DMS79 treated with DMSO at 0.1 percent for 48 hours (cell line): ENCODE measurements at places on chromosomes 7 and 10.
A peak's percentile ranks its signal among the peaks of the same experiment; 100 is the strongest.

GRCh38 chr7:25240896-25241295 is 12.6 kb upstream of the NPVF start:
- no peak for DNase-seq

DNA sequence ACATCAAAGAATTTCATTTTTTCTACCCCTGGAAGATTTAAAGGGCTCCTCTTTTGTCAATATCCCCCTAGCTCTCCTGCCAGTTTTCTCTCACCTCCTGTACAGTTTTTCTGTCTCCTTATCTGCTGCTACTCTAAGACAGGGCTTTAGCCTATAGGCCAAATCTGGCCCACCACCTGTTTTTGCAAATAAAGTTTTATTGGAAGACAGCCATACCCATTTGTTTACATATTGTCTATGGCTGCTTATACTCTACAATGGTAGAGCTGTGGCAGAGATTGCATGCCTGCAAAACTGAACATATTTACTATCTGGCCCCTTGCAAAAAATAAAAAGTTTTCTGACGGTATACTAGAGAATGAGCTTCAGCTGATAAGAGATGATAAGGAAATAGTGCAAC is 37.4 kb upstream of the GARS1 start:
- DNase-seq = peak; percentile 56

DNA sequence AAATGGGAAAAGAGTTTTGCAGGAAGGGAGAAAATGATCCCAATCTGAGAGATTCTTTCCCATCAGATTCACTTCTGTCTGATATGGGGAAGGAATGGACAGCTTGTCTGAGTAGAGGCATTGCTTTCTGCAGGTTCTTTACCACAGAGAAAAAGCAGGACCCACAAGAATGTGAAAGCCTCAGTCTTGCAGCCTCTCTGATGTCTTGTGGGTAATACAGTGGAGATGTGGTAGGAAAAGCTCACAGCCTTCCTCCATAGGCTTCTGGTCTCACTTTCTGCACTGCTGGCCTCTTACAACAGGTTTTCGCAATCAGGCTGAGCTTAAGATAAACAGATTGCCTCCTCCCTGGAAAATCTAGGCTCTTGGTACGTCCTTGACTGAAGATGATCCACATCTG is 551 bp downstream of the IFIT1 start:
- no peak for DNase-seq

DNA sequence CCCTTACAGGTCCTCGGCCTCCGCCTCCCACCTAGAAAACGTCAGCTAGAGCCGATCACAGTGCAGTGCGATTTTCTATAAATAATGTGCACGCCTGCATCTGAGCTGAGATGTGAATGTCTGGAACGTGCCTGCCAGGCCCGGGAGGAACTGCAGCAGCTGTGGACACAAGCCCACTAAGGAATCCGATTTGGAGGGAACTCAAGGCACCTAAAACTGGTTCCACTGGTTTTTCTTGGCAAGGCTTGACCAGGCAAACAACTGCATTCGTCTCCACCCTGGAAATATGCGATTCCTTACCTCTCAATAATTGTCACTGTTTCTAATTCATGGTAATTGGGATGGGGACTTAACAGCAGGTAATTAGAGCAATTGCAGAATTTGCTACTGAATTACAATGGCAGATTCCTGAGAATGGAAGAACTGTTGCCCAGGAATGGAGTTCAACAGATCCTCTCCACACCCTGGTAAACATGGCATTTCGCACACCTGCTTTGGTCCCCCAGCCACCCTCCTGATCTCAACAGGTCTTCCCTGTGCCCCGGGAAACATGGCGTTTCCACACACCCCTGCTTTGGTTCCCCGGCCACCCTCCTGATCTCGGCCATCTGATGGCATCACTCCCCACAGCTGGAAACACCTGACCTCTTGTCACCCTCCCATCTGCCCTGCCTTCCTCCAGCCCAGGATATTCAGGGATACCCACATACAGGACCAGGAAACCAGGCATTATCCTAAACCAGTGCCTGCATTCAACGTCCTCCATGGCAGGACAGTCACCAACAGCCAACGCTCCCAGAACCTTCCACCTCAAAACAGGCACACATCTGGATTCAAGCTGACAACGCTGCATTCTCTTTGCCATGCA is 76.0 kb downstream of the DIP2C start:
- peak; percentile 48 for DNase-seq

- no peak for DNase-seq
Observed at GRCh38 chr7:43119371-43120075, 7.1 kb downstream of the HECW1 start.

- no peak for DNase-seq
Observed at GRCh38 chr7:34242391-34242790, 337.1 kb downstream of the BMPER start.

- no peak for DNase-seq
Observed at GRCh38 chr10:126905776-126906703, 812 bp downstream of the DOCK1 start.

GRCh38 chr7:132500727-132501440 is 75.4 kb downstream of the PLXNA4 start:
- no peak for DNase-seq

DNA sequence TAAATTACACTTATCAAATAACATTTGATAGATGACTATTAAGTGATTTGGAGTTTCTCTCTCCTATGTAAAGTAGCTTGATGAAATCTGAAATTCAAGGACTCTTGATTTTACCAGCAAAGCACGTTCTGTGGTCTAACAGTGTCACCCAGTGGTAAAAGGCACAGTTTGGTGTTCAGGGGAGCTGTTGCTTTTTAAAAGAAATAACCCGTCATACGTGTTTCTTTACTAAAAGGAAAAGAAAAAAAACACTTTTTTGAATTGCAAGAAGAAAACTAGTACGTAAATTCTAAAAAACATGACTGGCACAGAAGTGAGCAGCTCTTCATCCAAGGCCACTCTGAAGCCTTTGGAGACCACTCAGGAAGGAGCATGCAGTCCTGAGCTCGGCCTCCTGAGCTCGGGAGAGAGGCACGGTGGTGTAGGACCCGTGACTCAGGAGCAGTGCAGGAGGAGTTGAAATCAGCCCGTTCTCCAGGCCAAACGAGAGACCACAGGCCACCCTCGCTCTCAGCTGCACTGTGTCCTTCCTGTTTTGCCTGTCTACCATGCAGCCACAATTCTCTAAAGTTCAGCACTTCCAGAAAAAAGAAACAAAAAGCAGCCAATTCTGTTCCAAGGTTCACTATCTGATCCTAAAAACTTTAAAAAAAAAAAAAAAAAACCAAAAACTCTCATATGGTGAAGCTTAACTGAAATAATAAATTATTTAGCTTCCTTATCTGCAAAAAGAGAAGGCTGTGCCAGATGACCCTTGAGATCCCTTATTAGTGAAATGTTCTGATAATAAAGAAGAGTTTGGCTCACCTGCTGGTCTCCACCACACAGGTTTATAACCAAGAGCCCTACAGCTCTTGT is 212.6 kb upstream of the FRMD4A start:
- DNase-seq = no peak

GRCh38 chr10:78895469-78895868 is 173.3 kb upstream of the ZMIZ1 start:
- DNase-seq = peak; percentile 14

GRCh38 chr10:61923210-61923949 is 21.9 kb downstream of the ARID5B start:
- DNase-seq = no peak

GRCh38 chr10:89302625-89303024 is 779 bp downstream of the IFIT2 start:
- DNase-seq = no peak

- DNase-seq = peak; percentile 61
Observed at GRCh38 chr7:50782375-50783208, at the start of gene GRB10. GRB10 (minus strand) TSS chr7:50782896; CDS start chr7:50732322, 50,574 bp downstream.

GRCh38 chr10:73551515-73551914 is 39.6 kb downstream of the USP54 start:
- no peak for DNase-seq

DNA sequence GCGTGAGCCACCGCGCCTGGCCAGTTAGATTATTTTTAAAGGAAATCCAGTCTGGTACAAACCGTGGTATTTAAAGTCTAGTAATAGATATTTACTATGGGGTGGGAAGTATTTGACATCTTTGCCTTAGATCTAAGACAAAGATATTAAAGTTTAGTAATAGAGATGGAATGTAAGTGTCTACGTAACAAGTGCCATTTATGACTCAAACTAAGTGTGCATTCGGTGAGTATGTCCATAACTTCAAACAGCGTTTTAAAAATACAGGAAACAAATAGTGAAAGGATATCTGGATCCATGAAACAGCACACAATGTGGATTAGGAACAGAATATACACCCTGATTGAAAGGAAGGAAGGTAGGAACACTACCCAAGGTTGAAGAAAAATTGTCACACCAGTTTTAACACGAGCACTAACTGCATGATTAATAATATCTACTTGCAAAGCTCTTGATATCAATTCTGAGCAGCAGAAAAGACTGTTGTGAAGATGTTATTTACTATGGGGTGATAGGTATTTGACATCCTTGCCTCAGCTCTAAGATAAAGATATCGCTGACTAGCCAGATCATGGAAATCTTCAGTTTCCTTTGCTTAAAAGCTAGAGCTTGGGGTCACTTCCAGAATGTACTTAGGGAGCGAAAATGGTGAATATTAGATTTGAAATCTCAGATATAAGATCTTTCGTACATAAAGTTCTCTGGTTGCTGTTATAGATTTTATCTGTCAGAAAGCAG is 48.7 kb downstream of the EPC1 start:
- no peak for DNase-seq

- DNase-seq = no peak
Observed at GRCh38 chr10:64071218-64071617, 550.0 kb downstream of the REEP3 start.

DNA sequence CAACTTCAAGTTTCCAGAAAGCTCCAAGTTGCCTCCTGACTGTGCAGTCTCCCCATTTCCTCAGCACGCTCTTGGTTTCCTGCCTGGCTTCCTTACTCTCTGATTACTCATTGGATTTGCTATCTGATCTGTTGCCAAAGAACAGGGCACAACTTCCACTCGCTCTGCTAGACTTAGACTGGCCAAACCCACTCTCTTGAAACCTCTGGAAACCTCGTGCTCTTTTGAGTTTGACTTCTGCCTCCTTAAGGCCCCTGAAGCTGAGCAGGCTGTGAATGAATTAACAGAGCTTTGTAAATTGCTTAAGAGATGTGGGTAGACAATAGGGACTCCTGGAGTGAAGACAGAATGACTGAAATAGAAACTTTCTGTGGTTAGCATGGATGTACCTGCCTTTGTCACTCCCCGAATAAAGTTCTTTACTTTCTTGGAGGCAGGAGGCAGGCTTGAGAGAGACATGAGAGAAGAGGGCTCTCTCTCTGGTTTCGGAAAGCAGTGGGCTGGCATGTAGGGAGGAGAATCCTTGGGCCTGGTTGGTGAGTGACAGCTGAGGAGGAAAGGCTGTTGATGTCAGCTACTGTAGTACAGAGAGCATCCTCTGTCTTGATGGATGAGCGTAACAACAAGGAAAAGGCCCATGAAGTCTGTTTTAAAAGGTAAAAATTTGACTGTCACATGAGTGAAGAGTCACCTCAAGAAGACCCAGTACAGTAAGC is 70.8 kb downstream of the CHN2 start:
- DNase-seq = no peak

- DNase-seq = no peak
Observed at GRCh38 chr7:48387932-48388331, 216.7 kb downstream of the ABCA13 start.

DNA sequence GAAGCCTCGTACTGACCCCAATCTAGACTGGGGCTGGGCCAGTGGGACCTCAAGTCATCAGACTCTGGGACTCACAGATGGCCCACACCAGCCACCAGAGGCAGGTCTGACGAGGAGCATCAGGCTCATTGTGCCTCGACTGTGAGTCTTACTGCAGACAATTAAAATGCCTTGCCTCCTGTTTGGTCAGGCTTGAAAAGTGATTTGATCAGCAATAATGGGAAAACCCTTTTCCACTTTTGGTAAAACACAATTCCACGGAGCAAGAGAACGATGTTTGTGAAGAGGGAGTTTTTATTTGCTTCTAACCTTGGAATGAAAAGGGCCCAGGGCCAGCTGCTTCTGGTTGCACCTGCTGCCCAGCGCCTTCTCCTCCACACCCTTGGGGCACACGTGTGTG is 43.9 kb downstream of the C10orf143 start:
- peak; percentile 9 for DNase-seq
